Daoy (cell line): ENCODE measurements at places on chromosomes 5 and 9. TPM values are rescaled to one million over a fixed set of nuclear protein-coding genes. Genes with fewer than 3 reads are reported as not detected.

Gene DNAJC21
- 26.9 and 38.5 TPM in 2 replicates for total RNA-seq

DNA sequence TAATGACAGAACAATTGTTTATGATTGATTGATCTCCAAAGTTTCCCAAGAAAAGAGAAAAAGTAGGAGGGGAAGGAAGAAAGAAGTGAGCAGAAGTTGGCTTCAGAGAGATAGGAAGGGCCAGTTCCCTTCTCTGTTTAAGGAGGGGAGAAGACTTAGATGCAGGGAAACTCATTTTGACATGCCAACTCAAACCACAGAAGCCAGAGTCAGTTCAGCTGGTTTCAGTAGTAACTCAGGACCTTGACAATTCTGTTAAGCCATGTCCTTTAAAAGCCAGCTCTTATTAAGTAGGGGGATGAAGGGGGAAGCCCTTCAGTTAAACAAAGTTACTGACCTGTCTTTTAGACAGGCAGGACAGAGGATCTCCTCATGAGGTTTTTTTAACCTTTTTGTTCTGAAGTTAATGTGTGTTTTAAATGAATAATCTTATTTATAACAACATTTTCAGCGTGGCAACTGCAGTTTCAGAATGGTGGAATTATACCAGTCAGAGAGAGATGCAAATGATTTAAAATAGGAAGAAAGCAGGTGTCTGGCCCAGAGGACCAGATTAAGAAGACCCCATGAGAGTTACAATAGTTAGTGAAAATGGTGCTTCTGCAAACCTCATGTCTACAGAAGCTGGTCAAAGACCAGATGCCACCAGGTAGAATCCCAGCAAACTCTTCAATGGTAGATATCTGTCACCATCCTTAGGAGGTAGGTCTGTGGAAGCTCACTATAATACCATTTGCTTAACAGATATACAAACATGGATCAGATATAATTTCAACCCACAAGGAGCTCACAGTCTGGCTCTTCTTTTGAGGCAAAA lies 29.3 kb upstream of the ABL1 start:
- DNase-seq, result no peak

- DNase-seq, result no peak
Observed at GRCh38 chr9:83630938-83631457, 8.1 kb downstream of the IDNK start.

DNA sequence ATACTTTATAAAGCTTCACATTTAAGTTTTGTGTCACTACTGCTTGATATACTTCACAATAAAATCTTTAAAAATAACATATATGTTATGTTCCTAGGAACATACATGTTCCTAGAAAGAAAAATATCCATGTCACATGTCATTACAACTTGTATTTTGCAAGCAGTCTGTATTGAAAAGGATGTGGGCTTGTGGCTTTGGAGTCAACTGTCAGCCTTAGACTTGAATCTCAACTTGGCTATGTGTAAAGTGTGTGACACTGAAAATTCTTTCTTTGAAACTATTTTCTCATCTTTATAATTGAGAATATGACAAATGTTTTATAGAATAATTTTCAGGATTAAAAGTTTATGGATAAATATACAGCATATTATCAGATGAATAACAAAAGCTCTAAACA lies 273.1 kb downstream of the KIAA0825 start:
- no peak for DNase-seq
